RPMI8226 (cell line): ENCODE measurements at places on chromosomes 1 and 21.

GRCh38 chr1:74641876-74642275 is 31.7 kb downstream of the ERICH3 start:
- no peak for DNase-seq

- no peak for DNase-seq
These were observed 74.4 kb downstream of the DUSP10 start for GRCh38 chr1:221667504-221667903.

- DNase-seq = no peak
These were observed 13.9 kb upstream of the RERE start for GRCh38 chr1:8831340-8831739.

DNA sequence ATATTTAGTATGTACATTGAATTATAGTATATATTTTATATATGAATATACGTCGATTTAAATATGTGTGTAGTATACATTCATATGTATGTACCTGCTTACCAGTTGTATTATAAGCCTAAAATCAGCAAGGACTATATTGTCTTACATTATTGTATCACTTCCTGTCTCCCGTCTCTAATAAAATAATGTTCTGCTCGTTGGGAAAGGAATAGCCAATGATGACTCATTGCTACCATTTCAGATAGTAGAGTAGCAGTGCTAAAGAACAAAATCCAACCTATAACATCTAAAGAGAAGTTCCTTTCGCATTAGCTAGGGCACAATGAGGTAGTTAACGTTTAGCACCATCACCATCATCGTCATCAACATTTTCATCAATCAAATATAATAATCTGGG is 39.9 kb upstream of the SMYD2 start:
- no peak for DNase-seq

DNA sequence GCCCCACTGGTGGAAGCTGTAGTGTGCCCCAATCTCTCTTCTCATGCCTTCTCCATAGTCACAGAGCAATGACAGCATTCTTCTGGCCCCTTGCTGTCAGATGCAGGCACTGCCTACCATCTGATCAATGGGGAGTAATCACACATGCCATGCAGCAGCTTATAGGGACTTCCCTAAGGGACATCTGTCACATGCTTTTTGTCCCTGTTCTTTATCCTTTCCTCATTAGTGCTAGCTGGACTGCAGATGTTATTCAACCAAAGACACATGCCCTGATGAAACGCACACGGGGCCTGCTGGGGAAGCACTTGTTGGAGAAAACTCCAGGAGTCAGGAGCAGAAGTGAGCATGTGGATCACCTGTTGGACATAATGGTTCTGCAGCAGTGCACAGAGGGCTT is 108.7 kb downstream of the KCNJ15 start:
- DNase-seq = no peak

DNA sequence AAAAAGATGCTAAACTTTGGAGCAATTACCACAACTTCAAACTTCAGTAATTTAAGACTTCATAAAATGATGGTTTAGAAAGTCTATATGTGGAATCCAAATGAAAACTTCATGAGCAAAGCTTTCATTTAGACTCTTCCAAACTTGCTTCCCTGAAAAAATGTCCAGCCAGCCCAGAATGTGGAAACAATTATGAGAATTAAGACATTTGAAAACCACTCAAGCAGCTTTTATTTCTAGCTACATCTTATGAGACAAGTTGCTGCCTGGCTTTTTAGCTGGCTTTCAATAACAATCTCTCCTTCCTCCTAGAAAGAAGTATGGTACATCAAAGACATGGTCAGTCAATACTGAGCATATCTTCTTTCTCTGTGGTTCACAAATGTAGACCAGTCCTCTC is 21.8 kb downstream of the LPAR3 start:
- DNase-seq = no peak
